ENCODE measurements at places on chromosomes 13 and 19.

GRCh38 chr19:47113850-47114651, 475 bp upstream of the ZC3H4 start:
- no peak for DNase-seq

GRCh38 chr13:95485045-95485517, 67.4 kb upstream of the CLDN10 start:
- DNase-seq = no peak

DNA sequence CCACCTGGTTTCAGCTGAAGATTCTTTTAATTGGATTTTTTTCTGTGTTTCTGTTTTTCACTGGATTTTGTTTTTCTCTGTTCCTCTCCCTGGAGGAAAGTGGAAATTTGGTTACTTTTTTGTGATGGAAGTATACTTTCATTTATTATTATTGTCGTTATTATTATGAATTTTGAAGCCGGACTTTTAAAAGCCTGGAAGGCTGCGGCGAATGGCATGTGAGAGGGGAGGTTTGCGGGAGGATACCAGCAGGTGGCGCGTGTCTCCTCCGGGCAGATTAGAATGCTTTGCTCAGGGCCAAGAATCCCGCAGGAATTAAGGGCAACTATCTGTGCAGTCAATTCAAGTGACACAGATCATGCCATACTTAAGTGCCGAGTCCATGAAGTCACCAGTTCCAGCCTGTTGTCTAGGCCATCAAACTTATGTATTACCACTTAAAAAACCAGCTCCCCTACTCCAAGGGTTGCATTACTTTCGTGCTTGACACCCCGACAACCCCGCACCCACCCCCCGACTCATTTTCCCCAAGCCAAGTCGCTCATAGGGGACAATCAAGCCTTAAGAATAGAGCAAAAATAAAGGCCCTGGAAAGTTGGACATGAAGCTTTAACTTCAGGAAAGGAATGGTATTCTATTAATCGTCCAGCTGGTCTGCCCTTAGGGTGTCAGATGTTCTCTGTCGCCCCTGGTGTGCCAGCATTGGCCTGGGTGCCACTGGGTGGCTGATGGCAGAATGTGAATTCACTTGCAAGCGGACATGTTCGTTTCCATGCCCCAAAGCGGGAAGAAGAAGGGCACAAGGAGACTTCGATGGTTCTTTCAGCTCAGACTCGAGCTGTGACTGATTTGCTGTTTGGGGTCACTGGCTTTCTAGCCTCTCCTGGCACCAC, 1.3 kb upstream of the LRCH1 start:
- peak; percentile 55 for DNase-seq

DNA sequence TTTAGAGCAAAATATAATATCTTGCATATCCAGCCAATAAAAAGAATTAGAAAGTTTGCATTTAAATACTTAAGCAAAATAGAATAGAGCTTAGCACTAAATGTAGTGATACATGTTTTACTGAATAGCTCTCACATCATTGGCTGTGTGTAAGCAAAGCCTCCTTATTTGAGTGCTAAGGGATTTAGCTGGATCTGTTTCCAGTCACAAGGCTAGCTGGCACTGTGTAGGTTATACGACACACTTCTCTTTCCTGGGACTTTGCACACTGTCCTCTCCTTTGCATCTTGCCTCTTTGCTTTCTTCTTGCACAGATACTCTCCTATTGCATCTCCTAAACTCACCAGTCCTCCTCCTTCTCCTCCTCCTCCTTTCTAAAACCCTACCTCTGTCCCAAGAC, 423.8 kb downstream of the KLF5 start:
- DNase-seq = no peak

GRCh38 chr13:47858042-47859025, 142.7 kb downstream of the SUCLA2 start:
- DNase-seq = no peak

GRCh38 chr13:51192348-51192747, 29.9 kb upstream of the FAM124A start:
- DNase-seq = no peak

- peak; percentile 51 for DNase-seq
Observed at GRCh38 chr19:46840498-46840942, 10.1 kb downstream of the AP2S1 start.

GRCh38 chr13:73040968-73041596, 17.7 kb upstream of the KLF5 start:
- DNase-seq = no peak

GRCh38 chr13:48146636-48147035, 51.7 kb upstream of the MED4 start:
- DNase-seq = no peak

DNA sequence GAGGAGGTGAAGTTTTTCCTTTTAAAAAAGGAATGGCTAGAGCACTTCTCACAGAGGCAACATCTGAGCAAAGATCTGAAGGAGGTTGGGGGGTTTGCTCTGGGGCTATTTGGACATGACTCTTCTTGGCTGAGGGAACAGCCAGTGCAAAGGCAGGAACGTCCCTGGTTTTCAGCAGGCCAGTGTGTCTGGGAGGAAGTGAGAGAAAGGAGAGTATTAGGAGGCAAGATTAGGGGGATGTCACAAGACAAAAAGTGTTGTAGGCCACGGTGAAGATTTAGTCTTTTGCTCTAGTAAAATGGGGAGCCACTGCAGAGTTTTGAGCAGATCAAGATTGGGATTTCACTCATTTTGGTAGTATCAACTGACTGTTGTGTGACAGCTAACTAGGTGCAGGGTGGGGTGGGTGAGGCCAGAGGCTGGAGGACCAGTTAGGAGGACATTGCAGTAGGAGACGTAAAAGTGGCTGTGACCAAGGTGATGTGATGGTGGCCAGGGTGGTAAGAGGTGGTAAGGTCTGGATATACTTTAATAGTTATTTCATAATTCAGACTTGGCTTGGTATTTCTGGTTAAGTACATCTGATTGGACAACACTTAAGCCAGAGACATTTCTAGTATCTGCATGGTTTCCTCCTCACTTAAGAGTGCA, 40.6 kb downstream of the WDFY2 start:
- DNase-seq = no peak

- DNase-seq = no peak
Observed at GRCh38 chr13:69524459-69525150, 583.0 kb upstream of the ATXN8OS start.

GRCh38 chr13:45332036-45332830, 8.8 kb downstream of the TPT1 start:
- no peak for DNase-seq

DNA sequence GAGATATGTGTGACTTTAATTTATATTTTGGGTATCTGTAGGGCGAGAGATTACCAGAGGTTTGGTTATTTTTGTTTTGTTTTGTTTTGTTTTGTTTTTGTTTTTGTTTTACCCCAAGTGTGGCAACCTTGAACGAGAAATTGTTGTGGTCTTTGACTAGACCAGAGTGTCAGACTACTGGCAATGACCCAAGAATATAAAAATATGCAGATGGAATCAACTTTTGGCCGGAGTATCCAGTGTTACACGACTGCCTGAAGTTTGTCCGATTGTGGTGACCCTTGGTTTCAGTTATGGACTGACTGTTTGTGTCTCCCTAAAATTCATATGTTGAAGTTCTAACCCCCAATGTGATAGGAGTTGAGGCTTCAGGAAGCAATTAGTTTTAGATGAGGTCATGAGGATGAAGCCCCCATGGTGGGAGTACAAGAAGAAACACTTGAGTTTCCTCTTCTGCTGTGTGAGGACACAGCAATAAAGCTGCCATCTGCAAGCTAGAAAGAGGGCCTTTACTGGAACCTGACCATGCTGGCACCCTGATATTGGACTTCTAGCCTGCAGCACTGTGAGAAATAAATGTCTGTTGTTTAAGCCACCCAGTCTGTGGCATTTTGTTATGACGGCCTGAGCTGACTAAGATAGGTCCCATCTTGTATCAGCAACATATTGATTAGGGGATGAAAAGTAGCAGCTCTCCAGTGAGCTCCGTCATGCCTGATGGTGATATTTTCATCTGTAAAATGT, 261.7 kb downstream of the MTUS2 start:
- no peak for DNase-seq

DNA sequence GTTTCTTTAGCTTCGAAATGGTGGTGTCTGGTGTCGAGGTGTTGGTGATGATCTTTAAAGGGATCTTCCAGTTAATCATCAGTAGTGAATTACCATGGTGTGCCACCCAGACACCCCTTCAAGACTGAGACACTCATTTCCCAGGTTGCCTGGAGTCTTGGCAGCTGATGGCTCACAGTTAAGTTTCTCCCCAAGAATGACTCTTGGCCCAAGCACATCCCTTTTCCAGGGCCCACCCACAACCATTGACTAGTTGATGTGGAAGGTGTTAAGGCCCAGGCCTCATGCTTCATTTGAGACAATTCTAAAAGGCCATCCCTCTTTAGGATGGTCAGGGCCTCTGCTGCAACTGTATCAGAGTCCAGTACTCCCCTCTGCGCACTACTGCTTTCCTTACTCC, 145.5 kb downstream of the FOXO1 start:
- DNase-seq = no peak

GRCh38 chr13:91249861-91250260, 97.6 kb upstream of the MIR17HG start:
- no peak for DNase-seq

- no peak for DNase-seq
Observed at GRCh38 chr13:113850722-113851479, 13.0 kb downstream of the GAS6 start.

DNA sequence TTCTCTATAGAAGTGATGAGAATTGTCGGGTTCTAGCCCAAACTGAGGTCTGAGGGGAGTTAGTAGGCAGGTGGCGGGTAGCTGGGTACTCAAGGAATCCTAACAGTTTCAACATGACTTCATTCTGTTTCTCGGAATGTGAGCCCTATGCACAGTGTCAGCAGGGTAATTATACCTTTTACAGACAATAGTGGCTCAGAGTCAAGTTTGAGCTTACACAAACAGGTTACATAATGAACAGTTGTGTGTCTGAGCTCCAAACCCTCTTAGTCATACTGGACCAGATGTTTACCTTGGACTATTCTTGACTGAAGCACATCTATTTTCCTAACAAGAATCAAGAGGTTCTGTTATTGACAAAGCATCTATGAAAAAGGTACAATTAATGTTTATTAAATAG, 1066.7 kb upstream of the PCDH20 start:
- peak; percentile 16 for DNase-seq

DNA sequence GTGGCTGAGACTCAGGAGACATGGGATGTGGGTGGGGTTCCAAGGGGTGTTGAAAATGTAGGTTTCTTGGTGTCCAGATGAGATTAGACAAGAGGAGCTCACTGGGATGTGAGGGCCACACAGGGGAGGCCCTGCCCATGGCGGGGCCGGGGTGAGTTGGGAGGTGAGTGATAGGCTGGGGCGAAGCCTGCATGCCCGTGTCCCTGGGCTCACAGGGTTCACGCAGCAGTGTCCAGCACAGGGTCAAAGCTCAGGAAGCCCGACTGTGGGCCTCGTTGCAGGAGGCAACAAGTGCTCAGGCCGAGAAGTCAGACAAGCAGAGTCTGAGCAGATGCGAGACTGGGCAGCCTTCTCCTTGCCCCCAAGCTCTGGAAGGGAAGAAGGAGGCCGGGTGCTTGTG, 27.2 kb downstream of the CCDC8 start:
- DNase-seq = no peak

- DNase-seq = no peak
Observed at GRCh38 chr19:556611-557382, 12.9 kb downstream of the GZMM start.

DNA sequence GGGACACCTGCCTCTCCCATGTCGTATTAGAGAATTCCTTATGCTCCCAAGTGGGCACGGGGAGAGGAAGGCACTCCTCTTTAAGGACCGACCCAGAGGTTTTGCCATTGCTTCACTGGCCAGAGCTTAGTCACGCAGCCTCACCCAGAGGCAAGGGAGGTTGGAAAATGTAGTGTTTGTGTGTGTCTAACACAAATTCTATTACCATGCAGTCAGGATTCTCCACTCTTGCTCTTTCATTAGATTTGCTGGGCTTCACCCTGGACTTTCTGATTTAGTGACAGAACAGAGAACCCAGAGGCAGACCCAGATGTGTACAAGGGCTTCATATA, 14.6 kb upstream of the NCCRP1 start:
- no peak for DNase-seq

DNA sequence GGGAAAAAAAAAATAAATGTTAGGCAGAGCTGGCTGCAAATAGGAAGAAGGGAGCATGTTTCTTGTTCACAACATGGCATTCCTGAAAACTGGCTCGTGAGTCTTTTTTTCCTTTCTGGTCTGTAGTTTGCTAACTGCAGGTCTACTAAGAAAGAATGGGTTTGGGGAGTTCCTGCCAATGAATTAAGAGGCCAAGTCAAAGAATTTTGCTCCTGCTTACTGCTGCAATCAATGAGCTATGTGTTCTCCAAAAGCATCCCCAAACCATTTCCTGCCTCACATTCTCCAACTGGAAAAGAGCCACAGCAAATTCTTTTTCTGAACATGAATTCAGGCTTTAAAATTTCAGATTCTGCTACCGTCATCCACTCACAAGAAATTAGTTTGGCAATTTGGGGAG, 88.6 kb downstream of the DCT start:
- DNase-seq = no peak

GRCh38 chr13:45194081-45194939, 6.5 kb downstream of the KCTD4 start:
- peak; percentile 3 for DNase-seq

DNA sequence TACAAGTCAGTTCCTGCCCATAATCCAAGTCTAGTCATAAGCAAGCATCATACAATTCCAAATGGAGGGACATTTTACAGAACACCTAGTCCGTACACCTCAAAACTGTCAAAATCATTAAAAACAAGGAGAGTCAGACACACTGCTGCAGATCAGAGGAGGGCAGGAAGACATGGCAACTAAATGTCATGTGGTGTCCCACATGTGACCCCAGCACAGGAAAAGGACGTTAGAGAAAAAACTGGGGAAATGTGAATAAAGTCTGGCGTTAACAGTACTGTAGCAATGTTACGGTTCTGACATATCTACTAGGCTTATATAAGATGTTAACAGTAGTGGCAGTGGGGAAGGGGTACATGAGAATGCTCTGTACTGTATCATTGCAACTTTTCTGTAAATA, 2.3 kb downstream of the ZSCAN5A start:
- no peak for DNase-seq

- no peak for DNase-seq
Observed at GRCh38 chr19:40144947-40145748, 46.1 kb upstream of the MAP3K10 start.

- no peak for DNase-seq
Observed at GRCh38 chr13:102462570-102462969, 60.7 kb upstream of the FGF14 start.

- no peak for DNase-seq
Observed at GRCh38 chr19:18802354-18802753, 11.2 kb upstream of the COMP start.

- peak; percentile 85 for DNase-seq
Observed at GRCh38 chr19:8158411-8159074, 9.2 kb upstream of the FBN3 start.

DNA sequence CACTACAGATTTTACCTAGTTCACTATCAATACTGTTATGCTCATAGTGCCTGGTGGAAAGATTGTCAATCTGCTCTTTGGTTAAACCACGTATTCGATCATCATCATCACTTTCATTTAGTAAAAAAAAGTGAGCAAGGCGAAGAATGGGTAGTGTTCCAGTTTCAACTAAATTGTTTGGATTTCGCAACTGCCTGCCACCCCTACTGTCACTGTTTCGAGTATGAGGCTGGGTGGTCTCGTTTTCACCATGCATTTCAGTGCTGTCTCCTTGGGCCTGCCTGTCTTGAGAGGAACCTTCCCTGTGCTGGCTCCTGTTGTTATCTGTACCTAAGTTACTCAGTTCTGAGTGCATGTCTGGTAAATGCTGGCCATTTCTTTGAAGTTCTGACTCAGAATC, 8.1 kb downstream of the RNF6 start:
- no peak for DNase-seq
